ENCODE measurements at places on chromosomes 11 and 22.

DNA sequence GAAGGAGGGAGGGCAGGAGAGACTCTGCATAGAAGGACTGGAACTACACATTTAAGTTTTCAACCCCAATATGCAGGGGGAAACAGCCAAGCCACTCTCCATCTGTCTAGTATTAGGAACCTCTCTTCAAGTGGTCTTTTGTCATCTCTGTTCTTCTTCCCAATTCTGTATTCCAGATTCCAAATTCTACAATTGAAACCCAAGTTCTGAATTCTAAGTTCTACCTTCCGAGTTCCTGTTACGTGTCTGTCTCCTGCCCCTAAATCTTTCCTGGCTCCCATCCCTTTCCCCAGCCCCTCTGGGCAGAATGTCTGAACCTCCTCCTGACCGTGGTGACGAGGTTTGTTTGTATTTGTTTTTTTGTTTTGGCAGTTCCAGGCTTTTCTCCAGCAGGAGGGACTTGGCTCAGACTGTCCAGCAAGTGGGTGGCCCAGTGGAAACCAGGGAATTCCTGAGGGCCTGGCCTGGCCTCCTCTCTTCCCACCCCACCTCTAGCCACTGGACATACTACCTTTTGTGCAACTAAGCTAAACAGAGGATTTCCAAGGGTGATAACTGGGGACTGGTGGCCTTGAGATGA is 1.6 kb upstream of the THOC5 start:
- peak; percentile 5 for DNase-seq

- no peak for DNase-seq
Measured at GRCh38 chr11:86671531-86672006, 847 bp downstream of the ME3 start.

- DNase-seq = no peak
Measured at GRCh38 chr22:46842606-46843005, 80.2 kb downstream of the TBC1D22A start.

DNA sequence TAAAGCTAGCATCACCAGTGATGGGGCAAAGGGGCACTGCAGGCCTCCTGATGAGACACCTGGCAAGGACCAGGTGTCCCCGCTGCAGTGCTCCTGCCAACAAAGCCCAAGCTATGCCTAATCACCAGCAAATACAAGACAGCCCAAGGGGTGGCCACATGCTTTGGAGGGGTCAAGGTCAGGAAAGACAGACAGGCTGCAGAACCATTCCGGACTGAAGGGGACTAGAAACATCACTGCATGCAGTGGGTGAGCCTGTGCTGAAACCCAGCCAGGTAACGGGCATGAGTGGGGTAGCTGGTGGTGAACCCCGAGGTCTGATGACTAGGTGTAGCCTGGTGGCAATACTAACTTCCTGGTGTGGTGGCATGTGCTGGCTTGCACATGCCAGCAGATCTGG is 111.1 kb downstream of the MED15 start:
- DNase-seq = no peak

DNA sequence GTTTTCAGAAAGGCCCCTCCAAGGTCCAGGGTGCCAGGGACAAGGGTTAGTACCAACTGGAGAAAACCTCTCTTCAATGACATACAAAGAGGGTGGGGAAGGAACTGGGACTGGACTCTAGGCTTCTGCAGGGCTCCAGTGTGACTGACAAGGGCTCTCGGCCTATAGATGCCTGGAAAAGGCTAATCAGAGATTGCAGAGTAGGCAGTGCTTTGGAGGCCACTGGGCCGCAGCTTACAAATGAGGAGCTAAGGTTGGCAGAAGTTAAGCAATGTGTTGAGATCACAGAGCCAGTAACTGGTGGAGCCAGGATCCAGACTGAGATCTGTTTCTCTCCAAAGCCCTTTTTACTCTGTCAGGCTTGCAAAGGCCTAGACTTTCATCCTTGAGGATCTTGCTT is 7.4 kb upstream of the DGKZ start:
- no peak for DNase-seq

- no peak for DNase-seq
Measured at GRCh38 chr11:102831489-102832440, 11.6 kb downstream of the MMP3 start.

- DNase-seq = no peak
Measured at GRCh38 chr22:41334951-41335635, 33.8 kb downstream of the ZC3H7B start.

GRCh38 chr22:23575601-23576000 is 4.5 kb downstream of the IGLL1 start:
- DNase-seq = no peak

- DNase-seq = no peak
Measured at GRCh38 chr11:62604460-62605120, 2.9 kb upstream of the MTA2 start.

DNA sequence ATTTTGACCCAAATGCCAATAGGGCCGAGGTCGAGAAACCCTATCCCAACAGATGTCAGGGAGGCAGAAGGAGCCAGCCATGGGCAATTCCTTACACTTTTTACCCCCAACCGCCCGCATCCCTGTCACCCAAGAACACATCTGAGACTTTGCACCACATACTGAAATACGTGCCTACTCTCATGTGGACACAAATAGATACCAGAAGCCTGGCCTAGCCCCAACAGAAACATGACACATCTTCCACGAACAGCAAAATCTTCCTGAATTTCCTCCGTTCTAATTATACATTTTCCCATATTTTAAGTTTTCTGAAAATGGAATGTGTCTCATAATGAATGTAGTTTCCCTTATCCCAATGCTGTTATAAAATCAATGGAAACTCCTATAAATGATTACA is 64.7 kb downstream of the SLC1A2 start:
- no peak for DNase-seq

DNA sequence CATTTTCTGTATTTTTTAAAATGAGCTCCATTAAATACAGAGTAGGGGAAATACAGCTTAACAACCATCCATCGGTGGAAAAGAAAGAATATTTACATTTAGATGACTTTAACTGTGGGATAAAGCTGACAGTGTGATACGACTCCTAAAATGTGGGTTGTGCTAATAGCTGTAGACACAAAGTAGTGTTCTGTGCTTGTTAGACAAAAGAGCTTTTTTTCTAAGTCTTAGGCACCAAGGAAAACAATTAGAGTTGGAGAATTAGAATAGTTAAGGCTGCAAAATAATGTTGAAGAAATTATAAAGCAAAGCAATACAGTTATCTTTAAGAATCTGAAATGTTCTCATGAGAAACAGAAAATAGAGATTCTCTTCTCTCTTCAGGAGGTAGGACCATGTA is 307.7 kb upstream of the KIRREL3 start:
- no peak for DNase-seq

DNA sequence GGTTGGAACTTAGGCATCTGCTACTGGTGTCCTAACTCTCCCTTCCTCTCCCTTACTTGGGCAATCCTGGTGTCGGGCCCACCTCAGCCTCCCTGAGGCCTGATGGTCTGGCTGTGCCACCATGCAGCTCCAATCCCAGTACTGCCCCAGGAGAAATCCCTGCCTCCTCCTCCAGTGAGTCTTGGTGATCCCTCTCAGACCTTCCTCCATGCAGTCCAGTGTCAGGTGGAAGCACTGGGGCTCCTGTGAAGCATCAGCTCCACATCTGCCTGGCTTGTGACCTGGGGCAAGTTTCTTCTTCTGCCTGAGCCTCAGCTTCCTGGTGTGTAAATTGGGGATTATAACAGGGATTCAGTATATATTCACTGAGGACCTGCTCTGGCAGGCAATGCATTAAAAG is 1.8 kb upstream of the PELI3 start:
- no peak for DNase-seq

GRCh38 chr22:35743326-35743860 is 25.7 kb downstream of the APOL5 start:
- no peak for DNase-seq

DNA sequence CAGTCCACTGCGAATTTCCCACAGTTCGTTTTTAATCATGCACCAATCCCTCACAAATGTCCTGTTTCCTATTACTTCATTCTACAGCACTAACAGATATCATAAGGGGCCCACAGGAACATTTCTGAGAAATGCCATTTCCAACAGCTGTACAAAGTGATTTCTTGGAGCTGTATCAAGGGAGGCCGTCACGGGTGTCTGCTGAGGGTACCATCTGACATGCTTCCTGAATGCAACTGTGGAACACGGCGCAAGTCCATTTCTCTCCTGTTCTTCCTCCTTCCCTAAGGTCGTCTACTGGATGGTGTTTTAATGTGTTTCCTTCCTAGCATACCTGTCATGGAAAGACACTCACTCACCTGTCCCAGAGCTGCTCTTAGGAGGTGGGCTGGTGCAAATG is 320.7 kb downstream of the LARGE1 start:
- DNase-seq = no peak

DNA sequence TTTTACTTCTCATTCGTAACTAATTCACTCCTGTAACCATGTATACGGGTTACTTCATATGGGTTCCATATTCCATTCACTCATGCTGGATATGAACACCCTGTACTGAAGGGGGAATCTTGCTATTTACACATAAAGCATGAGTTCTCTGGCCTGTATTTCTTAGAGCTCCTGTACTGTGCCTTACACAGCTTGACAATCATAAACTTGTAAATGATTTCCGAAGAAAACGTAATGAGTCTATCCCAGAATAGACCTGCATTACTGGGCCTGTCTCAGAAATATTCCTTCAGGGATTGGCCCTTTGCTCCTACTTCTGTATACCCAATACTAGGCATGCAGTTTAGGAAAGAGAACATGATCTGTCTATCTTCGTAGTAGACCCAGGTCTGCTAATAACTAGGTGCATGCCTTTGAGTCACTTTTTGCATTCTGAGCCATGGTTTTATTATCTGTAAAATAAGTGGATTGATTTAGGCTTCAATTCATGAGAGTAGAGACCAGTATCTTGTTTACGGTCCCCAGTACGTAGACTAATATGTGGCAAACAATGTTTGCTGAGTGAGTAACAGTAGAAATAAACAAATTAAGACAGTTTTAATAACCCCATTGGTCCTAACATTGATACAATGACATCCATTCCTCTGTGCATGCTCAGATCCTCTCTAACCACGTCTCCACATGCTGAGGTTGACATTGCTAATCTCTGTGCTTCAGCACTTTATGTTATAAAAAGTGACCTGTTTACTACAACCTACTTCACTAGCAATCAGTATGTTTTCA is 1.2 kb downstream of the CCDC34 start:
- DNase-seq = no peak

DNA sequence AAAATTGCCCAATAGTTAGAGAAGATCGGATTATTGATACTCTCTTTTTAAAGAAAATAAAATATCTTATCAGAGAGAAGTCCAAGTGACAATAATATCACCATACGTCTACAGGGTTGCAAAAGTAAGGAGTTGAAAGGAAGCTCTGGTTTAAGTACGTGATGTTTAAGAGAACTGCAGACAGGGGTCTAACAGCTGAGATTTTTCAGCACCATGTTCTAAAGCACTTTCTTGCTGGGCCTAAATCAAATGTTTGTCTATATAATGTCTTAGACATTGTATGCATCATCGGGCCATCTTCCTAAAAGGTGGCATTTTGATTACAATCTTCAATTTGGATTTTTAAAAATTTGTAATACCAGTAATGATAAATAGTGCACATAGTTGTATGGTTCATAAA is 133.3 kb downstream of the RRAS2 start:
- DNase-seq = no peak

DNA sequence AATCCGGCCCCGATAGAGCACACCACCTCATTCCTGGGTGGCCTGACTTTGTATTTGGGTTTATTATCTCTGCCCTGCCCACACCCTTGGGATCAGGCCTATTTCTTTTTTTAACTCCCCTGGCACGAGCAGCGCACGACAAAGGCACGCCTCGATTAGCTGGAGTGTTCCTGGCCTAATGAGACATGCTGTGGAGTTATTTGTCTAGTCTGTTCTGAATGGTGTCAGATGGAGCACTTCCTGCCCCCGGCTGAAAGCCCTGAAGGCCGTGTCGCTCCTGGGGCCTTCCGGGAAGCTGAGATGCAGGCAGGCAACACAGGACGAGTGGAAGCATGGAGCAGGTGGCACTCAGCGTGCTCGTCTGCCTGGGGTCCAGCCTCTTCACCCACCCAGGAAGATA is 47.1 kb downstream of the LARGE1 start:
- DNase-seq = no peak

DNA sequence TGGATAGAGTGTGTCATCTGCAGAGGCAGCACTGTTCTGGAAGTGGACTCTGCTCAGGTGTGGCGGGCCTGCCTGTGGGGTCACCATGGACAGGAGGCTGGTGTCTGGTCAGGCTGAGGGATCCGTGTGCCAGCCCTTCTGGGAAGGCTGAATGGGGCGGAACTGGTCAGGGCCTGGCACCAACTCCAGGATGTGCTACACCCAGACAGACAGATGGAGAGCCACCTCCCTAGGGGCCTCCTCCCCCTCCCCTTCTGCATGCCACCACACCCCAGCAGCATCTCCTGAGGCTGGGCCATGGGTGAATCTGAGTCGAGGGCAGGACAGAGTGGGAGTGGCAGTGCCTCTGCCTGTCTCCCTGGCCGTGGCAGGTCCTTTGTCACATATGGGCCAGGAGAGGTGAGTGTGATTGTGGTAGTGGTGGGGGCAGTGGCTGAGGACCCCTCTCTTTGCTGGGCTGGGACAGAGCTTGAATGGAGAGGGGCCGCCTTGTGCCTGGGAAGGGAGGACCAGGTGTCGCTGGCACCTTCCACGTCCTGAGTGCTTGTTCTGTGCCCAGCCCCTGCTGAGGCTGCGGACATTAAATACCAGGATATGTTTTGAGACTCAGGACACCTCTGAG is 29.1 kb downstream of the ST3GAL4 start:
- no peak for DNase-seq

DNA sequence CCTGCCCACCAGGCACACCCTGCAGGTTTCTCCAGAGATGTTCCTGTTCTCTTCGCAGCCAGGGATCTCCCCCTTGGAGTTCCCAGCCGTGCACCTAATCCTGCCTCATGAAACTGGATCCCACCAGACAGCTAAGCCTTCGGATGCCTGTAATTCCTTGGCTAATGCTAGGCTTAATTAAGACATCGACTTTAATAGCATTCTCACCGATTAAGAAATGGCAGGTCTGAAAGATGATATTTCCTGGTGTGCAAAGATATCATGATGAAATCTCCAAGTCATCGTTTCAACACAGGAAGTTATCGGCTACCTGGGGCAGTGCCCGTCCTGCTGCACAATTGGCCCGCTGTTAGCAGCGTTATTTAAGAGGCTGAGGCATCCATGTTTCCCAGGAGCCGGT is 41.5 kb upstream of the CCND1 start:
- no peak for DNase-seq

GRCh38 chr22:37330200-37331033 is 48.1 kb downstream of the CYTH4 start:
- peak; percentile 66 for DNase-seq

GRCh38 chr11:33652431-33652830 is 48.2 kb downstream of the C11orf91 start:
- no peak for DNase-seq

- no peak for DNase-seq
Measured at GRCh38 chr11:36467012-36467411, 43.1 kb downstream of the TRAF6 start.
